ENCODE measurements at places on chromosomes 2 and 18.
A peak's percentile ranks its signal among the peaks of the same experiment; 100 is the strongest.

DNA sequence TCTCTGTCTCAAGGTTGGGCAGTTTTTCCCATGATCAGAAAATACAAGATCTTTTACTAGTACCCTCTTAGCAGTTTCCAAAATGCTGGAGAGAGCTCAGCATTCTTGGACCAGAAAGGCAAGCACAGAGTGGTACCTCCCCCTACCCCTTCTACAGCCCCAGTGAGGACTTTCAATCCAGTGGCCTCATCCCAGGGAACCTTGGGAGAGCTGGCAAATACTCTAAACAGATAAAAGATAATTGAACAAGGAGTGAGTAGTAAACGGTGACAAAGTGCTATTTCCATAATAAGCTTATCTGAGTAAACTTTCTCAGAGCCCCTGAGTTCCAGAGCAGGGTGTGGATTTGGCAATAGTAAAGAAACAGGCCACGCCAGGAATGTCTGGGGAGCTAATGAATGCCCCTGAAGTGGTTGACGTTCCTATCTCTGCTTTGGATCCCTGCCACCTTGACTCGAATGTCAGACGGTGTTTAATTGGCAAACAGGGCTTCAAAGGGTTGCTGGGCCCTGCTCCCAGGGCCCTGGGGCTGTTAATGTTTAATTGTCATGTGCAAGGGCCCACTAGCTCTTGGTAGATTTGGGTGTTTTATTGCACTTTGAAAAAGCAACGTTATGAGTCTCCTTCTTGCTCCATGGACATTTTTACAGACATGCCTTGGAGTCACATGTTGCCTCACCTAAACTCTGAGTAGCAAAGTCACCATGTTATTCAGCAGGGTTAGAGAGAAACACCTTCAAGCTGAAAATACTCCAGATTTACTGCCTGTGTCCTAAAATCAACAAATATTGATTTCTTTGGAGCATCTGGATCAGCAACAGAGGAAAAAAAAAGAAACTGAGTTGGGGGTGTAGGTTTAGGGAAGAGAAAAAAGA, 239.9 kb downstream of the CYRIA start:
- no peak for DNase-seq

GRCh38 chr18:58544179-58544578, 84.7 kb downstream of the ALPK2 start:
- DNase-seq: no peak

GRCh38 chr18:45817543-45817942, 7.9 kb upstream of the SIGLEC15 start:
- no peak for DNase-seq

DNA sequence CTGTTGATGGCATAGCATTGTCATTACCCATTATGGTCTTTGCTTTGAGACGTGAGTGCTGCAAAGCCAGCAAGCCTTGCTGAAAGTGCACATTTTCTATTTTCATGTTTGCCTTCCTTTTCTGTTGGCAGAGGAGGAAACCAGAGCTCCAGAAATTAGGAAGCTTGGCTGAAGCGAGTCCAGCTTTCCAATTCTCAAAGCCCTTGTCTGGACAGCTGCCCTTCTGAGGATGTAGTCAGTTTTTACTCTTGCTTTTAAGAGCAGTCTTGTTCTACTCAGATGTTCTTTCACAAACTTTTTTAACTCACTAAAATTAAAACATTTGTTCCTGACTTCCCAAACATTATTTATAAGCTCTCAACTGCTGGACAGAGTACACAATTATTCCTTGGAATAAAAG, 93.8 kb downstream of the ICOS start:
- DNase-seq: no peak

DNA sequence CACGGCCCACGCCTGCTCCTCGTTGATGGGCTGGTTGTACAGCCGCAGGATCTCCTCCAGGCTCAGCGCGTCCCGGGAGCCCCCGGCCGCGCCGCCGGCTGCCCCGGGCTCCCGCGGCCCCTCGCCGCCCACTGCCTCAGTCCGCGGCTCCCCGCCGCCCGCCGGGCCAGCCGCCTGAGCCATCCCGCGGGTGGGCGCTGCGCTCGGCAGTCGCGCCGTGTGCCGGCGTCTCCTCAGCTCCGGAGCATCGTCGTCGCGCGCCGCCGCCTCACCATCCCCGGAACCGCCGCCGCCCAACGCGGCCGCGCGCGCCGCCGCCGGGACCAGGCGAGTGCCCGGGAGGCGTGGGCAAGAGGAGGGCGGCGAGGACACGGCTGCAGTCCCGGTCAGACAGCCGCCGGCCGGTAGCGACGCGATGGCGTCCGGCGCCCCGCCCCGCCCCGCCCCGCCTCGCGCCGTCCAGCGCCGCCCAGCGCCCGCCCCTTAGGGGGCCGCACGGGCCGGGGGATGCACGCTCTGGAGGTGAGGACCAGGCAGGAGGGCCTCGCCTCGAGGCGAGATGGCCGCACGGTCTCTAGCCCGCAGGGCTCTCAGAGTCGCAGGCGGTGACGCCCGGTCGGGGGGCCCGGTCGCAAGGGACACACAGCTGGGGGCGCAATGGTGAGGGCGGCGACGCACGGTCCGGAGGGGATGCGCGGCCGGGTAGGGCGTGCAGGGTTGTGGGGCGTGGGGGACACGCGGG, at the start of gene SPIRE1:
TSS of gene SPIRE1 (minus strand) at position 424 of the 742 bp plus-strand sequence. CDS start at position 183, 241 bp downstream.
- DNase-seq: peak; percentile 51

- DNase-seq: no peak
These were observed 106.2 kb downstream of the CPS1 start for GRCh38 chr2:210662560-210662959.

DNA sequence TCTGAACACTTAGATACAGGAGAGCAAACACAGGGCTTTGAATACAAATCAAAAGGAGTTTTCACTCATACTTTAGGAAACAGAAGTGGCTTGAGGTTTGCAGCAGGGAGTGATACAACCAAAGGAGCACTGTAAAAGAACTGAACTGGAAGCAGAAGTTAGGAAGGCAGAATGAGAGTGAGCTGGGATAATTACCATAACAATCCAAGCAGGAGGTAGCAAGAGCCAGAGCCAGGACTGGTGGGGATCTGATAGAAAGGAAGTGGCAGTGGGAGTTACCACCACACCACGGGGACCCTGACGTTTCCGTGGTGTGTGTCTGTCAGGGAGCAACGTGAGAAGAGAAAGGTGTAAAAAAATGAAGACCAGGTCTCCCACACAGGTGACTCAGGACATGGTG, 81.3 kb upstream of the EPB41L3 start:
- no peak for DNase-seq

GRCh38 chr2:226836548-226836885, 663 bp downstream of the RHBDD1 start:
- no peak for DNase-seq

DNA sequence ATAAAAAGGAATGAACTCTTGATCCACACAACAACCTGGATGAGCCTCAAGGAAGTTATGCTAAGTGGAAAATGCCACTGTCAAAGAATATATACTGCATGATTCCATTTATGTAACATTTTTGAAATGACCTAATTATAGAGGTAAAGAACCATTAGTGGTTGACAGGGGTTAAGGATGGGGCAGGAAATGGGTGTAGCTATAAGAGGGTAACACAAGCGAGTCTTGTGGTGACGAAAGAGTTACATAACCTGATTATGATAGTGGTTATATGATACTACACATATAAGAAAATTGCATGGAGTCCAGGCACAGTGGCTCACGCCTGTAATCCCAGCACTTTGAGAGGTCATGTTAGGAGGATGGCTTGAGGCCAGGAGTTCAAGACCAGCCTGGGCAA, 346.6 kb upstream of the PKDCC start:
- no peak for DNase-seq

GRCh38 chr2:100588071-100588786, 25.4 kb downstream of the PDCL3 start:
- DNase-seq: peak; percentile 63

DNA sequence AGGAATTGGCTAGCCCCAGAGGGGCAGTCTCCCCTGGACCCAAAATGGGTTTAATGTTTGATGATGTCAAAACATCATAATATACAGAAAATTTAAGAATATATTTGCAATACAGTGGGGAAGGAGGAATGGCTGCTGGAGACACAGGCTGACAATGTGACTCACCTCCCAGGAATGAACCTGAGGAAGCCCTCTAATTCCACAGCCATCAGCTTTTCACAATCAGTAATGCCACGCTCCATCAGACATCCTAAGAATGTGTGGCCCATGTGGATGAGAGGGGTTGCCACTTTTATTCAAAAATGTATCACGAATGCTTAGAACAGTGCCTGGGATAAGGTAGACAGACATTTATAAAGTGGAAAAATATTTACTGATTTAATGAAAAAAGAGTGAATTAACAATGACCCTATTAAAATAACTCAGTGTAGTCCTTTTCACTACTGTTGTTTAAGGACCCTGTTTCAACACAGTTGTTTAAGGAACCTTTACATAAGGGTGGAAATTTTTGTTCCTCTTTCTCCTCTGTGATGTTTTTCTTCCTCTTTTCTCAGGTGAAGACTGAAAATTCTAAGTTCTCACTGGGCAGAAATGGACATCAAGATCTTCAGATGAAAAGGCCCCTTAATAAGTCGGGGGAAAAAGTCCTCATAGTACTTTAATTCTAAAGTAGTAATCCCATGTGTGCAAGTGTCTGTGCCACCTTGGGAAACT, 17.5 kb upstream of the TMEM163 start:
- DNase-seq: peak; percentile 73

DNA sequence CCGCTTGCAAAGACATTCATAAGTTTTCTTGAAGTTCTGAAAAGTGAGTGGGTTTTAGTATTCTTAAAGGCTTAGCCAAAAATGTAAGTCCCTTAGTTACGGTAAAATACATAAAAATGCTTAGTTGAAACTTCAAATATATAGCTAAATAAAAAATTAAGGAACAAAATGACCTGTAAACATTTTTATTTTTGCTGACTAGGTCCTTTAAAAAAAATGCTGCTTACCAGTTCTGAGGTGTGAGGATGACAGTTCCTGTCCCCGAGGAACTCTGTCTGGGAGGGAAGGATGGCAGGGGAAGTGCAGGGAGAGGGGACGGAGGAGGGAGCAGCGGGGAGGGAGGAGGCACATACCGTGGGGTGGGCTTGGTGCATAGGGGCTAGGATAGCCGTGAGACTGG, 102.8 kb upstream of the BCL2L11 start:
- DNase-seq: no peak

GRCh38 chr18:47898696-47899095, 31.8 kb downstream of the SMAD2 start:
- DNase-seq: peak; percentile 21

- DNase-seq: no peak
These were observed 6.9 kb upstream of the TRAF3IP1 start for GRCh38 chr2:238313289-238313990.

- no peak for DNase-seq
These were observed 21.5 kb upstream of the BIN1 start for GRCh38 chr2:127128445-127128904.

GRCh38 chr2:179106676-179107428, 56.9 kb upstream of the CCDC141 start:
- DNase-seq: peak; percentile 93

- DNase-seq: no peak
These were observed 7.7 kb upstream of the PARD6G start for GRCh38 chr18:80254971-80255500.

GRCh38 chr2:226431288-226431948, 368.2 kb downstream of the IRS1 start:
- DNase-seq: peak; percentile 89

DNA sequence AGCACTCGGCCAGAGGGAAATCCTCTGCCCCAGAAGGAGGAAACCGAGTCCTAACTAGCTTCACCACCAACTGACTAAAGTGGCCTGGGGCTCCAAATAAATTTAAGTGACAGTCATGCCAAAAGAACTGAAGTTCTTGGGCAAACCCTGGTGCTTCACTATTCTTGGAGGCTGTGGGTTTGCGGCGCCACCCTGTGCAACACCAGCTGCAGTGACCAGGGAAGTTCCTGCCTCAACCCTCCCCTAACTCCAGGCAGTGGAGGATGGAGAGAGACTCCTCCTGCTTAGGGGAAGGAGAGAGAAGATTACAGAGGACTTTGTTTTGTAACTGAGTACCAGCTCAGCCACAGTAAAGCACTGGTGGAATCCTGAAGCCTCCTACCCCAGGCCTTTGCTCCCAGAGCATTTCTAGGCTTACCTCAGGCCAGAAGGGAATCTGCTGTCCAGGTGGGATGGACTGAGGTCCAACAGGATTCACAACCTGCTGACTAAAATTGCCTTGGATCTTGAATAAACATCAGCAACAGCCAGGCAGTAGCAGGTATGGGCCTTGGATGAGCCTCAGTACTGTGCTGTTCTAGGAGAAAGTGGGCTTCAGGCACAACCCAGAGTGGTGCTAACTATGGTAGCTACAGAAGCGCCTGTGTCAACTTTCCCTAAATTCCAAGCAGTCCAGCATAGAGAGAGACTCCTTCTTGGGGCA, 29.4 kb upstream of the BMP10 start:
- DNase-seq: no peak

DNA sequence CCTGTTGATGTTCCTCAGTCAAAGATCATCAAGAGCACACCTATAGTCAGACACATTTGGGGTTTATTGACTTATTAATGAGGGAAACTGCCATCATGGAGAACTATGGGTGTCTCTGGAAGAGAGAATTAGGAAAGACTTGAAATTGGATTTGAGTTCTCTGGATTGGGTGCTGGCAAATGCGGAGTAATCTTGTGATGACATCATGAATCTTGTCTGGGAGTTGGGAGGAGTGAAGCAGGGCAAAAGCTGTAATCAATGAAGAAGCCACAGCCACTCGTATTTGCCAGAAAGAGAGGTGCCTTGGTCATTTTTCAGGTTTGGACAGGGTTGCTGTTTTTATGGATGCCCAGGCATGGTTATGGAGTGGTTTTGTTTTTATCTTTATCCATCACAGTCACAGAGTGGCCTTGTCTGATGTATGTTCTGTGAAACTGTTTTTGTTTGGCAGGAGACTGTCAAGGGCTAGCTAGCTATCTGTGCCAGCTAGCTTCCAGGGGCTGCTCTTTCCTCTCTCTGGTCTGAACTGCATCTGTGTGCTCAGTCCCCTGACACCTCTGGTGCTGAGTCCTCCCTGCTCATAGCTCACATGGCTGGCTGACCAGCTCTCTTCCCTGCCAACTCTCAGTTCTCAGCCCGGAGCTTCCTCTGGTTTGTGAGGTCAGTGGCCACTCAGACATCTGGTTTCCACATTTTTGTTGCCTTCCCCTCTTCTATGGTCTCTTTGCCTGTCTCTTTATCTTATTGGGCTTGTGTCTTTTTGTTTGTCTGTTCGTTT, 193.4 kb upstream of the RMP24 start:
- DNase-seq: no peak

DNA sequence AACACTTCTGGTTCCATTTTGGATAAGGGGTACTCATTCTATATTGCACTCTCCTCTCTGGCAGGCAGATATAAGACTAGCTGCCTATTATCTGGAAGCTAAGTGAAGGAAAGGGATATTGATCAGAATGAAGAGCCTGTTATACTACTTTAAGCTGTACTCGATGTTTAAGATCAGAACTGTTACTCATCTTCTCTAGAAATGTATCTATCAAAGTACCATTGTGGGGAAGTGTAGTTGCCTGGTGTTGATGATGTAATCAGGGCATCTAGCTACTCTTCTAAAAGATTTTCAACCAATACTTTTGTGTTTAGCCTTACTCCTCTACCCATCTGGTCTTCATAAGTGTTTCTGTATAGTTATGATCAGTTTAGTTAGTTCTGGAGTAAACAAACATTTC, 5.8 kb downstream of the CAMKMT start:
- DNase-seq: no peak

- no peak for DNase-seq
These were observed 194.5 kb downstream of the LOXHD1 start for GRCh38 chr18:46462523-46462922.
